Muscle of arm (tissue), 14 donors: ENCODE measurements at places on chromosomes 7 and 10. TPM values are rescaled to one million over a fixed set of nuclear protein-coding genes. Genes with fewer than 3 reads are reported as not detected.

- no peak for DNase-seq
Observed at GRCh38 chr10:117718986-117719920, 176.7 kb downstream of the EMX2 start.

DNA sequence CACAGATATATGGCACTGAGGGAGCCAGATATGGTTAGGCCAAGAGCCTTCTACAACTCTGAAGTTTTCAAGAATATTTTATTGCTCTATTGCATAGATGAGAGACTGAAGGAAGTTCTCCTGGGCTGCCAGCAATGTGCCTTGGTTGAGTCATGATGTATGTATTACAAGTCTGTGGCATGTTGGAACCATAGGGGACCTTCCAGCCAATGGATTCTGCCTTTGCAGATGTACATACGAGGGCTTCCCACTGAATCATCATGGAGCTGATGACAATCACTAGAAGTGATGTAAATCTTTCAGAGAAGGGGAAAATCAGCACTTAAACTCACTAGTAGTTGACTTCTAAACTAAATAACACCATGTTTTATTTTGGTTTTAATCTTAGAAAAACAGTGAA, 419.5 kb downstream of the PHTF2 start:
- DNase-seq = no peak

Gene SLC35G1
- polyA plus RNA-seq = not detected

Gene PON1
- 0.40 TPM for polyA plus RNA-seq

Gene TMEM176B
- polyA plus RNA-seq = 35.3 TPM
